ENCODE measurements at places on chromosomes 13 and 19.

DNA sequence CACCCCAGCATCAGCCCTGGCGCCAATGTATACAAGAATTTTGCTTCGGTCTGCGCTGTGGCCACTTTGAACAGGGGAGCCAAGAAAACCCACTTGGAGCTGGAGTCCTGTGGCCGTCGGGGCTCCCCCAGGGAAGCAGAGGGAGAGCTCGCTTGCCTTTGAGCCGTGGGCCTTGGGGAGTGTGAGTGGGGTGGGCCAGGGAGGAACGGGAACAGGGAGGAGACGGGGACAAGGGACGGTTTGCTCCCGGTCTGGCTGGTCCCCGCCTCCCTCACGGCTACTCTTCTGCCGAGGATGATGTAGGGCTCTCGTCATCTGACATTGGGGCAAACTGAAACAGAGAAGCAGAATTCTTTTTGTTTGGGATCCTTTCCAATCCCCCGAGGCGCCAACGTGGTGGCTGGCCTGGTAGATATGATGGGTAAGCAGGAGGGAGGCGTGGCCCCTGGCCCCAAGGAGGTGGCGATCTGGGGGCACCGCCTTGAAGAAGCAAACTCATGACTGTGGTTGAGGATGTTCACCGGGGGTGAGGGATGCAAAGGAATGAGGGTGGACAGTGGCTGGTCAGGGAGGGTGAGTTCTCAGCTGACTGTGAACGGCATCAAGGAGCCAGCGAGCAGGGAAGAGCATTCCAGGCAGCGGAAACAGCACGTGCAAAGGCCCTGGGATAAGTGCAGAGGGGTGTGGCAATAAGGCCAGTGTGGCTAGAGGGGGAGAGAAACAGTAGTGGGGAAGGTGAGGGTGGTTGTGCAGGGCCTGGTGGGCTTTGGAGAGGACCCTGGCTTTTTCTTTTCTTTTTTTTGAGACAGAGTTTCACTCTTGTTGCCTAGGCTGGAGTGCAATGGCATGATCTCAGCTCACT is 10.9 kb upstream of the SPC24 start:
- no peak for DNase-seq

GRCh38 chr19:29644210-29644609 is 21.1 kb upstream of the PLEKHF1 start:
- no peak for DNase-seq

- no peak for DNase-seq
Measured at GRCh38 chr19:6216996-6217751, 62.6 kb downstream of the MLLT1 start.

GRCh38 chr13:48230541-48230940 is 2.5 kb upstream of the ITM2B start:
- no peak for DNase-seq

DNA sequence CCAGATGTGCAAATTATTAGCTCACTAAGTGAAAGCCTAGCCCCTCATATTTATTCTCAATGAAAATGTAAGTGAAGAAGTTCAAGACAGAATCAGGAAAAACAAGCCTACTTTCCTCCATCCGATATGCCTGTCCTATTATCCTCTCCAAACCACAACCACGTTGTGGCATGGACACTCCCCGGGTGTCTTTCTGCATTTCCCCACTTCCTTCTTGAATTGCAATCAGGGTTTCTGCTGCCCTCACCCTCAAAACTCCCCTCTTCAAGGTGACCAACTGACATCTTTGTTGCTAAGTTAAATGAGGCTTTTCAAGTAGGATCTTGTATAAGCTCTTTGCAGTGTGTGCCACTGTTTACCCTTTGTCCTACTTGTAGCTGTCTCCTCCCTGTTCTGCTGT is 11.8 kb downstream of the SLC25A30 start:
- no peak for DNase-seq

- DNase-seq, result no peak
Measured at GRCh38 chr13:59633290-59633689, 530.4 kb downstream of the DIAPH3 start.

DNA sequence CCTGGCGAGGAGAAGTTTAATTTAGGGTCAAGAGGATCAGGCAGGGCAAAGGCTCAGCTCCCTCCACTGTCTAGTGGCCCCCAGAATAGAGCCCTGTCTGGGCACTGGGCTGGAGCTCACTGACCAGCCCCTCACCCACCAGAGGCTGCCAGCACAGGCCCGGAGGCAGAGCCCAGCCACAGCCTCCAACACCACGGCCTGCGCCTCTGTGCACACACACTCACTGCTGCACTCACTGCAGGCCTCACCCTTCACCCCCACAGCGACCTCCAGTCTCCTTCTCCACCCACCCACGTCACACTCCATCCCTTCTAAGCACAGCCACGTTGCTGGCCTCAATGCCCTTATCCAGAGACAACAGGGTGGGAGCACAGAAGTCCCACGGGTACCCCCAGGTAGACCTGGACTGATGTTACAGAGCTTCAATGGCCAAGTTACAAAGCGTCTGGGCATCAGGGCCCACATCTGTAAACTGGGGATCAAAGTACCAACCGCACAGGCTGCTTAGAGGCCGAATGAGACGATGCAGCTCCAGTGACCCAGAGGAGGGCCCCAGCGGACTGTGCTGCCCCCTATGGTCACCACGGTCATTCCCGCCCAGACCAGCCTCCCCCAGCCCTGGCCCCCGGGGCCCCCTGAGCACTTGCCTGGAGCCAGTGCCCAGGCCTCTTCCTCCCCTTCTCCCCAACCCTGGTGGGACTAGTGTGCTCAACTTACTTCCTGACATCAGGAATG is 4.5 kb upstream of the PRKD2 start:
- no peak for DNase-seq

DNA sequence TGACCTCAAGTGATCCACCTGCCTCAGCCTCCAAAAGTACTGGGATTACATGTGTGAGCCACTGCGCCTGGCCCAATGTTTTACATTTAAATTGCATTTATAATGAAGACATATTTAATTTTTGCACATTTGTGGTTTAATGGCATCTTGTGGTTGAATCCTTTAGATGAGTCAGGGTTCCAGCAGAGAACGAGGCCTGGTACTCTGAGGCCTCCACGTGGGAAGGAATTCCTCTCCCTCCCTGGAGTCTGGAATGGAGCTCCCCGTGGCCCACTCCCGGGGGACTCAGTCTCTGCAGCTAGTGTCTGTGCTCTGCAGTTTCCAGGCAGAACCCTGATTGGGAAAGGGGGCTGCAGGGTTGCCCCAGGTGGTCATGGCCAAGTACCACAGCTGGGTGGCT is 24.2 kb downstream of the ZFR2 start:
- DNase-seq, result no peak

DNA sequence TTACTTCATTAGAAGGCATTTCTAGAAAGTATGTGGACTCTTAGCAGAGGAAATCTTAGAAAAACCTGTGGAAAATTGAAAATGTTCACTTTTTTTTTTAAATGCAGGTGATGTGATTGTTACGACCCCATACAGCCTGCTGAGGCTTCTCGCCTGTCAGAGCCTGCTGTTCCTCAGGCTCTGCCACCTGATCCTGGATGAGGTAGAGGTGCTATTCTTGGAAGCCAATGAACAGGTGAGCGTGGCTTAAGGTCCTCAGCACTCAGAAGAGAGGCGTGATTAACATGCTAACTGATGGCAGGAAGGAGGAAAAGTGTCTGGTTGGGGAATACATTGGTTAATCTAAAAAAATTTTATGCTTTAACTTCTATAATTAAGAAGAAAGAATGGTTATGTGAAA is 71.4 kb downstream of the SLC7A9 start:
- DNase-seq, result no peak

DNA sequence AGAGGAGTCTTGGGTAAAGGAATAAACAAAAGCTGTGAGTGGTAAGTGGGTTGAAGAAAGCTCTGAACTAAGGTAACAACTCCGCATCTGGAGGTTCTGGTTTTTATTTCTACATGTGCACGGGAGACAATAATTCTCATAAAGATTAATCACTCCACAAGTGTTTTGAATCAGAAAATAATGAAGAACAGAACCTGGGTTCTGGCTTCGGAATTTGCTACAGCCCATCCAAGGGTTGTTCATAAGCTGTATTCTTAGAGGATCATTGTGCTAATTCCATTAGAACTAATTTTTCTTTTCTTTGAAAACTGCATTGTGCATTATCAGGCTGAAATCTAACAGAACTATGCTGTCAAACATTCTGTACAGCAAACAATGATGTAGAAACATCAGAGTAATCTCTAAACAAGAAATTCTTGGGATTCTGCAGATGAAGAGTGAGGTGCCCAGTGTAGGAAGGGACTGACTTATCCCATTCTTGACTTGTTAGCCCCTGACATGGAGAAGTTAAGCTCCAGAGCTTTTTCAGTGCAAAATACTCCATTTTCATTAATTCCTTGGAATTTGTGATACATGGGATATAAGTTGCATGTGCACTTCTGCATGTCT is 368.2 kb downstream of the COG6 start:
- no peak for DNase-seq

DNA sequence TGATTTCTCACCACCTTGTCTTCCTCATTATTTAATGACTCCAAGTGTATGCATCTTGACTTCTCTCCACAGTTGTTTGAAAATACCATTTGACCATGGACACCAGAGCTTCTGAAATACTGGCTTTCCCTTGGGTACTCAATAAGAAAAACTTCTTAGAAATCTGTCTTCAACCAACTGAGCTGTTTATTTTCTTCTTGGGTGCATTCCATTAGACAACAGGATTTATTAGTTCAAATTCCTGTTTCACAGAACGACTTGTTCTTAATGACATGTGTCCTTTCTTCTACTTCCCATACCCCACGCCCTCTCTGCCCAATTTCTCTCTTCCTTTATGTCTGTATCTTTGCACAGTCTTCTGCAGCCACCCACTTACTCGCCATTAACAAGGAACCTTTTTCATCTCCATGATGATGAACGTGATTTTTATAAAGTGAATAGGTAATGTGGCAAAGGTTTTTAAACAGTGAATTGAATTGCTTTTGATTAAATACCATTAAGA is 11.3 kb upstream of the ITM2B start:
- DNase-seq, result no peak

DNA sequence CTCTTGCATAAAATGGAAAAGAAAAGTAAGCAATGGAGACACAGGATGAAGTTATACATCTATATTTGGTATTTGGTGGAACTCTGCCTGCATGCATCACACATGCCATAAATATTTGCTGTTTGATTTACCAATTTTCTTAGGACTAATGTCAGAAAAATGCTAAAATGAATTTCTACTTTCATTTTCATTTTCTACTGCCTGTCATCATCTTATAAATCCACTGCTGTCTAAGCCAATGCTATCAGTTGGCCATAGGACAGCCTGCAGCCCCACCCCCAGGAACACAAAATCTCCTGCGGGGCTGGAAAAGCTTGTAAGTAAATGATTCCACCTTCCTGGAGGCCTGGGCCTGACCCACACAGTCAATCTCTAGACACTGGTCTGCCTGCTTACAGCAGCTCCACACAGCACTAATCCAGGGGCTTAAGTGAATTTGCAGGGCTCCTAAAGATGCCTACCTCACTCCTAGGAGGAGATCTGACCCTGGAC is 122.0 kb downstream of the ENOX1 start:
- DNase-seq, result no peak

DNA sequence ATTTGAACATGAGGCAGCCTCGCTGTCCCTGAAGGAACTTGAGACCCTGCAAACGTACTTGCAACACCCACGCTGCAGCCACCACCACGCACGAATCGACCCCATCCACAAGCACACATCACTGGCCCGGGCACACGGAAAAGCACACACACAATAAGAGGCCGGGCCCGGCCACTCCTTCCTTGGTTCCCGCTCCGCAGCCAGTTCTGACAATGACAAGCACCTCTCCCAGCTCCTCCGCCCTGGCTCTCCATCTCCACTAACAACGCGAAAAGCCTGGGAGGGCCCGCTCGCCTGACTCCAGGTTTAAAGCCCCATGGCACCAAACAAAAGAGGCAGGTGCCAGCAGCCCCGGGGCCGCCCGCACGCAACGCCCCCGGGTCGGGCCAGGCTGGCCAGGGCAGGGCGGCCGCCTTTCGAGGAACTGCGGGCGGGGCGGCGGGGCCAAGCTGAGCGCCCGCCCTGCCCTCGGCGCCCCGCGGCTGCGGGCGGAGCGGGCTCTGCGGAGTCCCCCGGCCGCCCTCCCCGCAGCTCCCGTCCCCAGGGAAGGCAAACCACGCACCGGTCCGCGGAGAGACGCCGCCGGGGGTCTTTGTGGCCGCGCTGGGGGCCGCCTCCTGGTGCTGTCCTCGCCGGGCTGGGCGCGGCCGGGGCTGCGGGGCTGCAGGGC is 495 bp downstream of the DCLK1 start:
- DNase-seq, result no peak

- DNase-seq, result no peak
Measured at GRCh38 chr19:8900421-8900820, 68.2 kb downstream of the MBD3L1 start.

- no peak for DNase-seq
Measured at GRCh38 chr13:71768881-71769280, 98.1 kb downstream of the DACH1 start.

GRCh38 chr19:29016926-29017760 is 195.8 kb downstream of the UQCRFS1 start:
- DNase-seq, result no peak

DNA sequence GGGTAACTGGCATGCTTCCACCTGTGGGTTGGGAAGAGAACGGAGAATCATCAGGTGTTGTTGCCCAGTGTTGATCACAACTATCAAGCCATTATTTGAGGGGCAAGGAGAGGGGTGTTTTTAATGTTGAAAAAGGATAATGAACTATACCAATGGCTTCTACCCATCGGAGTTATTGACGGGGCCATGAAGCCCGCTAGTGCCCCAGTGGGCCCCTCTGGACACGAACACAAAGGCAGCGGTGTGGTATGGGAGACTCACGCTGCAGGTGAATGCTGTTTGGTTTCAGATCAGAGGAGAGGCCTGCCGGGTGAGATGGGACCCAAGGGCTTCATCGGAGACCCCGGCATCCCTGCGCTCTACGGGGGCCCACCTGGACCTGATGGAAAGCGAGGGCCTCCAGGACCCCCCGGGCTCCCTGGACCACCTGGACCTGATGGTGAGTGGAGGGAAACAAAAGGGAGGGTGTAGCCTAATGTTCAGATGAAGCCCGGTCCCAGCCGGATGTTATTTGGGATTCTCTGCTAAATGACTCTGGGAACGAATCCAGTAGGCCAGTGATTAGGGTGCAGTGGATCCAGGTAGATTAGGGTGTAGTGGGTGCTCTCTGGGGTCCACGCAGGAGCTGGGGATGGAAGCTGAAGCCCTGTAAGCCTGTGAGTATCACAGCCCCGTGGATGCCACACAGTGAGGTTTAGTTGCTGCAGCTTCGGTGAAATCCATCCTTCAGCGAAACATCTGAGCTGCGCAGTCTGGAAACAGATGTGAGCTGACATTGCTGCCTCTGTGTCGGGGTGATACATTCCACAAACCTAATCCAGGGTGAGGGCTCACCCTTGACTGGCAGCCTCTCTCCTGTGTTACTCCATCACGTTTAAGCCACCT is 111.3 kb downstream of the RAB20 start:
- DNase-seq, result no peak

Data from cortex of kidney (tissue), 1 donor.